Nucleus accumbens (tissue), 56 donors: ENCODE measurements at places on chromosomes 4 and X.

- no peak for DNase-seq
These were observed 26.4 kb downstream of the MOSPD2 start for GRCh38 chrX:14899607-14900006.

GRCh38 chrX:26649534-26649933 is 433.6 kb downstream of the MAGEB5 start:
- DNase-seq = no peak

DNA sequence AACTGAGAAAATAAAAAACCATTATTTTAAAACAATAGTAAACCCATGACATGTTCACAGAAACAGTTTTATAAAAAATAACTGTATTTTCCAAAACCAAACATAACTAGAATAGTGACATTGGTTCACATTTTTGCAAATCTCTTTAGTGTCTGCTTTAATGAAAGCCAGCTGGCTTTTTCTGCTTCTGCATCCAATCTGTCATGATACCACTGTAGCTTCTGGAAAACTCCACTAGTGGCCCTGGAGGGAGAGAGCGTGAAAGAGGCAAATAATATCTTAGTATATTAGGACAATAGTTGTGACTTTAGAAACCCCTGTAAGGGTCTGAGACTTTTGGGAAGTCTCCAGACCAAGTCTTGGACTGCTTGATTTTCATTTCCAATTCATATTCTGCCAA is 31.1 kb downstream of the FGFBP1 start:
- no peak for DNase-seq

- no peak for DNase-seq
These were observed 411.2 kb downstream of the DTHD1 start for GRCh38 chr4:36692586-36692985.

DNA sequence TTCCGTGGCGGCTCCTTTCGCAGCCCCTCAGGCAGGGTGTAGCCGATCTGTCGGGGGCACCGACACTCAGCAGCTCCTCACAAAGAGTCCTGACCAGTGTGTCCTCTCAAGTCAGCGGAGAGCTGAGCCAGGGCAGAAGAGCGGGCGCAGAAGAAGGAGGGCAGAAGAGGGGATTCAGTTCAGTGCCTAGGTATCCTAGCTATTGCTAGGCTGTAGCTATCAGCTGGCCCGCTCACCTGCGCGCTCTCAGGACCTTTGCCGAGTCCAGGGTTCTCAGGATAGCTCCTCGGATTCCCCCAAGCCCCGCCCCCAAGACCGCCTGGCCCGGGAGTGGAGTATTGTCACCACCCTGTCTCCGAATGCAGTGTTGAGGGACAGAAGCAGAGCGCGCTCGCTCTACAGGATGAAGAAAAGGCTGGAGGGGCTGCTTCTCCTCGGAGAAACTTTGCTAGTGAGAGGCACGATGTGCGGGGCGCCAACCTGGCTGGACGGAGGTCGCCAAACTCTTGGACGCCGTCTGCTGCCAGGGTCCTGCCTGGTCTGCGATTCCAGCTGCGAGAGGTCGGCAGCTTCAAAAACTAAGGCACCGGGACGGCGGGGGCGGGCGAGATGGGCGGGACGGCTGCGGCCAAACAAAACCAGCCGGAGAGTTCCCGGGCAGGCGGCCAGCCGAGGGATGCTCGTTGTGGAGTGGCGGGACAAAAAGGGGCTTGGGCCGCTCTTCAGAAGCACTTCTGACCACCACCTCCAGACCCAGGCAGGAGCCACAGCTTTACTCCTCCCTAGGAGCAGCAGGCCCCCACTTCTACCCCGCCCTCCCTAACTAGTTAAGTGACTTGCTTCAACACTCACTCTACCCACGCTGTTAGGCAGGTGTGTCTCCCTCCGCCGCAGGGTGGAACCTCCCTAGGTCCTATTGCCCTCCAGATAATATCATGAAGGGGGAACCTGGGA is at the start of gene XKRX:
TSS of gene XKRX (minus strand) at position 258 of the 954 bp plus-strand sequence. CDS start 613 bp downstream, outside the sequence.
- peak; percentile 7 for DNase-seq

GRCh38 chr4:153521478-153521877 is 55.3 kb downstream of the TMEM131L start:
- no peak for DNase-seq

- DNase-seq = no peak
These were observed 29.4 kb downstream of the XG start for GRCh38 chrX:2781226-2781571.

GRCh38 chr4:8173492-8174242 is 15.1 kb upstream of the ABLIM2 start:
- no peak for DNase-seq
